ENCODE measurements at places on chromosomes 13 and 19.

- no peak for DNase-seq
These were observed 51.8 kb upstream of the GPI start for GRCh38 chr19:34313188-34313587.

- peak; percentile 91 for DNase-seq
These were observed 5.7 kb downstream of the SOX1 start for GRCh38 chr13:112072534-112073244.

- no peak for DNase-seq
These were observed 2.3 kb upstream of the EPHX3 start for GRCh38 chr19:15234431-15235130.

GRCh38 chr13:29878101-29878500, 27.7 kb upstream of the UBL3 start:
- DNase-seq: no peak

DNA sequence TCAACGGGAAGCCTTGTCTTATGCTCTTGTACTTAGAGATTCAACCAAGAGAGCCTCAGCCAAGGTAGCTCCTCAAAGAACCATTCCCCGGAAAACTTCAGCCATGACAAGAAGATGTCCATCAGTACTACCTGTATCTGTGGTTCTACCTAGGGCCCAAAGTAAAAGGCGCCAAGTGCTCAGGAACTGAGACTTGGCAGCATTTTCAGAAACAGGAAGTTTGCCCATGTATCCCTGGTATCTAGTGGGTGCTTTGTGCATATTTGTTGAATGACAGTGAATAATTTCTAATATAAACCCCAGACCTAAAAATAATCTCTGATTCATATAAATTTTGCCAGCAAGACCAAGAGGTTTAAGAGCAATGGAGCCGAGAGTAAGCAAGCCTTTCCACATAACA, 7.2 kb downstream of the FAM216B start:
- DNase-seq: no peak

DNA sequence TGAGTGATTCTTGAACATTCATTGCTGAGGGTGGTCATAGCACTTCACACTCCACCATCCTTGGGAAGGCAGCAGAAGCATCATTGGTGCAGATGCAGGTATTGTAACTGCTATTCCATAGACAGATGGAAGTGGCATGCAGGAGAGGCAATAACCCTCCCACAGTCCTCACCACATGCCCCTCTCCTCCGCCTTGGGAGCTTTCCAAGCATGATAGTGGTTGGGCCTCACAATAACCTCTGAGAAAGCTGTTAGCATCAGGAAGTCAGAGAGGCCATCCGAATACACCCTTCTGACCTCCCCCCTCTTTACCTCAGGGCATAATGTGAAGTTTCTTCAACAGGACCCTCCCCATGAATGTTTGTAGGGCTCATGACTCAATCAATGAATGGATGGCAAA, 177.9 kb downstream of the KATNAL1 start:
- DNase-seq: no peak

- no peak for DNase-seq
These were observed 539.0 kb downstream of the EFNB2 start for GRCh38 chr13:105996391-105997025.

GRCh38 chr13:87999788-88000187, 328.6 kb downstream of the SLITRK5 start:
- DNase-seq: peak; percentile 11

DNA sequence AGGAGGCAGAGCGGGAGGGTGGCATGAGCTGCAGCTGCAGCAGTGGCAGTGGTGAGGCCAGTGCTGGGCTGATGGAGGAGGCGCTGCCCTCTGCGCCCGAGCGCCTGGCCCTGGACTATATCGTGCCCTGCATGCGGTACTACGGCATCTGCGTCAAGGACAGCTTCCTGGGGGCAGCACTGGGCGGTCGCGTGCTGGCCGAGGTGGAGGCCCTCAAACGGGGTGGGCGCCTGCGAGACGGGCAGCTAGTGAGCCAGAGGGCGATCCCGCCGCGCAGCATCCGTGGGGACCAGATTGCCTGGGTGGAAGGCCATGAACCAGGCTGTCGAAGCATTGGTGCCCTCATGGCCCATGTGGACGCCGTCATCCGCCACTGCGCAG, 2.0 kb downstream of the EGLN2 start:
- no peak for DNase-seq

DNA sequence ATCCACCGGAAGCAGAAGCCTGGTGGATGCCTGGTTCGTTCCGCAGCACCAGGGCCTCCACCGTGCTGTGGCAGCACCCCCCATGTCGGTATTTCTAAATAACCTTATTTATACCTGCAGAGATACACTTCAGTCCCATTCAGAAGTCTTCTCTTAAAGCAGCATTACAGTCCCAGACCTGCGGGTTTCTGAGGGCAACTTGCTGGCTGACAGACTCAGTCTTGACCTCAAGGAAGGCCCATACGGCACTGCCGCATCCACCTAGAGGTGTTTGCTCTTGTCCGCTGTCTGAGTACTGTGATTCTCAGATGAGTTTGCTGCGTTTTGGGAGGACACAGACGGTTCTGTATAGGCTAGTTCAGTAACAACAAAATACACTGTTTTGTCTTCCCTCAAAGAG, 16.9 kb upstream of the TEX29 start:
- DNase-seq: no peak

GRCh38 chr13:111484141-111484925, 163.9 kb downstream of the TEX29 start:
- DNase-seq: peak; percentile 97

GRCh38 chr19:13215572-13216380, 65.6 kb downstream of the IER2 start:
- DNase-seq: no peak

DNA sequence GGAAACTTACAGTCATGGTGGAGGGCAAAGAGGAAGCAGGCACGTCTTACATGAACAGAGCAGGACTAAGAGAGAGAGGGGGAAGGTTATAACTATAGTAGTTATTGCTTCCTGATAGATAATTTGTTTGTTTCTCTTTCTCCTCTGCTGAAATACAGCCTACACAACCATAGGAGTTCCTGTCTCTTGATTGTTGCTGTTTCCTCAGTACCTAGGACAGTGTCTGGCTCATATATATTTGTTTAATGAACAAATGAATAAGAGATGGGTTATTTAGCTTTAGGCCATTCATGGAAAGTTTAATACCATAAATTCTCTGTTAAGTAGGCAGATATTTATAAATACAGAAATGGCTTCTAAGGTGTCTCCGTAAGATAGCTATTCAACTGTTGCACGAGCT, 95.2 kb downstream of the PCCA start:
- DNase-seq: no peak

DNA sequence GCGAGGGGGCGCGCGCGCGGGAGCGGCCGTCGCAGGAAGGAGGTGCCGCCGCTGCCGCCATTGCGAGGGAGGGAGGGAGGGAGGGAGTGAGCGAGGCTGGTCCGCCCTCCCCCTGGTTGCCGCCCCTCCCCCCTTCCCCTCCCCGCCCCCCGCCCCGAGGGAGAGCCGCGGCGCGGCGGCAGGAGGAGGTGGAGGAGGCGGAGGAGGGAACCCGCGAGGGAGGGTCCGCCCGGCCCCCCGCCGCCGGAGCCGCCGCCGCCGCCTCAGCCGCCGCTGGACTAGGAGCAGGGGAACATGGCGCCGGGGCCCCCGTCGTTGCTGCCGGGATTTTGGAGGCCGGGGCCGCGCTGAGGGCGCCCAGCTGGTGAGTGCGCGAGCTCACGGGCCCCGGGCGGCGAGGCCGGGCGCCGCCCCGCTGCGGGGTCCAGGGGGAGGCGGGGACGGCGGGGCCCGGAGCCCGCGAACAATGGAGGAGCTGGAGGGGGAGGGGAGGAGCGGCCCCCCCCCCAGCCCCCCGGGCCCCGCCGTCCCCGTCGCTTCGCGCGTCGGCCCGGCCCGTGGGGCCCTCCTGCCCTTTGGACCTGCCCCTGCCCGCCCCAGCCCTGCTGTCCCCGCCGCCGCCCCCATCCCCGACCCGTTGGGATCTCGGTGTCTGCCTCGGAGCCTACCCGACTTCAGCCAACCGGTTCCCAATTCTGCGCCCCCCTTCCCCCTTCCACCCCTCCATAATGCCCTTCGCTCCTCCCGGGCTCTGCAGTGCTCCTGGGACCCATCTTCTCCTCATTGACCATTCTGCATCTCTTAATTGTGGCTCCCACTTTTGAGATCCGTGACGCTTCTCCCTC, at the start of gene ARHGAP35:
TSS of gene ARHGAP35 (plus strand) at position 152 of the 845 bp plus-strand sequence. CDS start 57,679 bp downstream, outside the sequence.
- DNase-seq: peak; percentile 42

GRCh38 chr13:24916464-24916863, 152.5 kb downstream of the RNF17 start:
- no peak for DNase-seq

DNA sequence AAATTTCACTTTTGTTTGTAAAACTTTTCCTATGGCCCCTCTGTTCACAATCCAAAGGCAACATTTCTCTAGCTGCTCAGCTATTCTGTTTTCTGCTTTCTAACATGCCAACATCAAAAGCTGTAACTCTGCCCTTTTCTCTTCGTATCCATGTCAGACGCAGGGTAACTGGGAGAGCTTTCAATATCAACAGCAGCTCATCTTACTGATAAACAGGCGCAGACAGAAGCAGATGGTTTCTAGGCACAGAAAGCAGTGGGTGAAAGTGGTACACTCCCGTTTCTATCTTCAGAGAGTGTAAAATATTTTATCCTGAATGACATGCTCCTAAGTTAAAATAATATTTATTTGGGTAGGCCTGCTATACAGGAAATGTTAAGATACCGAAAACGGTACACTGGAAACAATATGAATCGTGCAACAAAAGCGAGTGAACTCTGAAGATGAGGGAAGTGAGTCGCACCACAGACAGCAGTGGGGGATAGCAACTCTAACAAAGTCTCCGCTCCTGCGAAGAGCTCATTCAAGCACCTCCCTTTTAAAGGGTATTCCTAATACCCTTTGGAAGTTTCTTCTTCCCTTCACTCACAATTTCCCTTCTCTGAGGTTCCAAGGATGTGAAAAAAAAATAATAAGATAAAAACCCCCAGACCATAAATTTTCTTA, 798.3 kb downstream of the GPC5 start:
- DNase-seq: peak; percentile 60

DNA sequence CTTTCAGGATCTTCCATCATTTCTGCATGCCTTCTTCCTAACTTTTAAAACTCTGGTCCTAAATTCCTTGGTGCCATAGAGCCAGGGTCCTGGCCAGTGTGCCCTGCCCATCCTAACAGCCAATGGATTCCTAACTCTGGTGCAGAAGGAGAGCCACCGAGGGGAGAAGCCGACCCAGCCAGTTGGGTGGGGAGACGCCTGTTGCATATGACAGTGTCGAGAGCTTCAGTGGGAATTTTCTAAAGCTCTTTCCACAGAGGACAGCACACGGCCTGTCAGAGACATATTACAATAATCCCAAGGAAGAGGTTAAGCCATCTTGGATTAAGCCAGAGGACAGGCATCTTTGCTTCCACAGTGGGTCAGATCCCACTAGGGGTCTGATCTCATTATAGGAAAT, 180.4 kb downstream of the ZNF536 start:
- DNase-seq: no peak

DNA sequence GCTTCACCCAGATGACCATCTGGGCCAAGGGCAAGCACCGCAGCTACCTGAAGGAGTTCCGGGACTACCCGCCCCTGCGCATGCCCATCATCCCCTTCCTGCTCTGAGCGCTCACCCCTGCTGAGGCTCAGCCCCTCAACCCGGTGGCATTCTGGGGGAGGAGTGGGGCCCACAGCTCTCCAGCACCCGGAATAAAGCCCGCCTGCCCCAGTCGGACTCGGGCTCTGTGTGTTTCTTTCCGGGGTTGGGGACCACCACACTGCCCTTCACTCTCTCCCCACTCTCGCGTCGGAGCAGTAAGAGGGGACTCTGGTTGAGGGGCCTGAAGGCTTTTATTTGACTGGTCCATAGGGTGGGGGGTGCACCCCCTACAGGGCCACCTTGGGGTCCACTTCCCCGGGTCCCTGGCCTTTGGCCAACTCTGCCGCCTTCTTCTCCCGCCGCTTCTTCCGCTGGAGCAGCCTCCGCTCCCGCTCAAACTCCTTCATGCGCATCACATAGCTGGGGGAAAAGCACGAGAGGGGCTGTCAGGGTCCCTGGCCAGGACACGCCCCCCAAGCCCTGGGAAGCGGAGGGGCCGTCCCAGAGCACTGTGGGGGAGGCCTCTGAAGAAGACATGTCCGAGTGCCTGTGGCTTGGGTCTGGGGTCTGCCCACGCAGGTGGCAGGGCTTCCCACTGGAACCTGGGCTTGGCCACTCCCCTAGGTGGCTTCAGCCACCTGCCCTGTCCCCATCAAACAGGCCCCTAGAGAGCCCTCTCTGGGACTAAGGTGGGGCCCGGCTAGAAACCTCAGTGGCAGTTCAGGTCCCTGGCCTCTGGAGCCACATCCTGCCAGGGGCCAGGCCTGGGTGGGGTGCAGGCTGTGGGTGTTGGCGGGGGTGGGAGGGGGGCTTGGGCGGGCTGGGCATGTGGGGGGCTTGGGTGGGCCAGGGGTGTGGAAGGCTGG, 5.8 kb downstream of the NDUFB7 start:
- no peak for DNase-seq

GRCh38 chr13:33976965-33977364, 159.0 kb downstream of the RFC3 start:
- DNase-seq: no peak

GRCh38 chr13:51643882-51644281, 59.6 kb downstream of the WDFY2 start:
- DNase-seq: no peak

DNA sequence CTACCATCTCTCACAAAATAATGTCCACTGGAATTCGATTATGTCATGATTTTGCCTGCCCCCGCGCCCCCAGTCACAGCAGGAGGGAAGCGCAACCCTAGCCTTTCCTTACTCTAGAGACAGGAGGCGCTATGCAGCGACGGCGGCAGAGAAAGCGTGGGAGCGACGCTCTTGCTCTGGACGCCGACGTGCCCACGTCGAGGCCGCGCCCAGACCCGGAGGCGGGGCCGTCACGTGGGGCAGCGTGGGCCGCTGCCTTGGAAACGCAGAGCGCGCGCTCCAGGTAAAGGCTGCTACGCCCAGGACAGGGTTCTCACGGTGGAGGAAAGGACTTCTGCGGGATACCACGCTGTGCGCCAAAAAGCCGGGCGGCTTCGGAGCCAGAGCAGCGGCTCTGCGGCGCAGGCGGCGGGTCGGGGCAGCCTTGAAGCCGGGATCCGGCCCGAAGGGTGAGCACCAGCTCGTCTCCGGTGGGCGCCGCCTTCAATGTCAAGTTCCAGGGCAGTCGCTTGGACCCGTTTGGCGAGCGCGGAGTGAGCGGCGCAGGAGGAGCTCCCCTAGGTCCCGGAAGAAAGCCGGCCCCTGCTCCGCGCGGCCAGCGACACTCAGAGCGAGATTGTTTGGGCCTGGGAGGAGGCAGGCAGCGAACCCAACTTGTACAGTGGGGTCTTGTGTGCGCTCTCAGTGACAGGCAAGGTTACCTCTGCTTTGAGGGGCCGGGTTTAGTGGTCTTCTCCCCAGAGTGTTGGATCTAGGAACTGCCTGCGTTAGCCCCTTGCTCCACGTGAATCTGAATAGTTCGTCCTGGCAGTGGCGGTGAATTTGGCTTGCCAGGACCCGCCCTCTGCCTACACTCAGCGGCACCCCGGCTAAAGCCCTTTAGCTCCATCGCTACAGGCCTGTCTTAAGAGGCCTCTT, 121.7 kb downstream of the MRPL57 start:
- peak; percentile 87 for DNase-seq

All from NCI-H146 (cell line).